ENCODE measurements at places on chromosomes 2 and 18.
A peak's percentile ranks its signal among the peaks of the same experiment; 100 is the strongest.

DNA sequence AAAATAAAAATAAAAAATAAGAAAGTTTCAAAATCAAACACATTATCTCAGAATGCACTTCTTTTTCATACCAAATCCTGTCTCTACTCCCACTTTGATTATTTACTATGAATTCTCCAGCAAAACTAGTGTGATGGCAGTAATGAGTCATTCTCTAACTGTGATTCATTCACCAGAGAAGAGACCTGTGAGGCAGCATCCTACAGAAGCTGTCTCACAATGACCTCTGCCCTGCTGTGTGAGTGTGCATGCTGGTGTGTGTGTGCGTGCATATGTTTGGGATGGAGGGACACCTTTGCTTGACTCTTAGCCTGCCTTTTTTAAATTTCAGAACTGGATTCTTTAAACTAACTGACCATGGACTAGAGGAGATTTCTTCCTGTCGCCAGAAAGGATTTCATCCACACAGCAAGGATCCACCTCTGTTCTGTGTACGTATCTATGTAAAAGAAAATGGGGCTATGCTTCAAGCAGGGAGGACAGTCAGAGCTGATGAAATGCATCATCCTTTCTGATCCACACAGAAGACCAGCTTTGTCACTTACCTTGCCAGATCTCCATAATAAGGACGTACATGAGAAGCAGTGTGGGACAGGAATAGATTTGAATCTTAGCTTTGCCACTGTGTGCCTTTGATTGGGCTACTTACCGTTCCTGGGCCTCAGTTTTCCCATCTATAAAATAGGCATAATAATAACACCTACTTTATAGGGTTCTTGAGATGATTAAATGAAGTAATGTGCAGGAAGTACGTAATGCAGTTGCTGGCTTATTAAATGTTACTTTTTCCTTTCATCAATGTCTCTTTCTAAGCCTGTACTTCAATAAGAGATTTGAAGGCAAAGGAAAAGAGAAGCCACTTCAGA, 31.2 kb downstream of the STAMBP start:
- DNase-seq: no peak

GRCh38 chr2:234401426-234401825, 95.5 kb downstream of the ARL4C start:
- DNase-seq: no peak

- DNase-seq: no peak
Measured at GRCh38 chr2:216015722-216016464, 2.5 kb upstream of the MREG start.

- no peak for DNase-seq
Measured at GRCh38 chr2:3667151-3667631, 9.2 kb downstream of the ALLC start.

DNA sequence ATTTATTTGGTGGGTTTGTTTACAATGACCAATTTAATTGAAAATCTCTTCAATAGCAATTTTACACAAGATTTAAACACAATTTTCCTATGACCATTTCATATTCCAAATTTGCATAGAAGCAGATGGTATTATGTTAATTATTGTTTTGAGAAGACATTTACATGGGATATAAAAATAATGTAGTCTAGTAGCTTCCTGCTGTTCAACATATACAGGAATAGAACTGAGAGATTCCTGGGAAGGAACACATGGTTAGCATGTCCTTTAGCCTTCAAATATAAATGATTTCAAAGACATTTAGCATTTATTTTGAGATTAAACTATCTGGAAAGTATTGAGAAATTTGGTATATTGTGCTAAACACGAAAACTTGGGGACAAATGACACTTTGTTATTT, 129.6 kb downstream of the KCNE4 start:
- DNase-seq: no peak

GRCh38 chr2:215921895-215922294, 91.5 kb downstream of the MREG start:
- no peak for DNase-seq

DNA sequence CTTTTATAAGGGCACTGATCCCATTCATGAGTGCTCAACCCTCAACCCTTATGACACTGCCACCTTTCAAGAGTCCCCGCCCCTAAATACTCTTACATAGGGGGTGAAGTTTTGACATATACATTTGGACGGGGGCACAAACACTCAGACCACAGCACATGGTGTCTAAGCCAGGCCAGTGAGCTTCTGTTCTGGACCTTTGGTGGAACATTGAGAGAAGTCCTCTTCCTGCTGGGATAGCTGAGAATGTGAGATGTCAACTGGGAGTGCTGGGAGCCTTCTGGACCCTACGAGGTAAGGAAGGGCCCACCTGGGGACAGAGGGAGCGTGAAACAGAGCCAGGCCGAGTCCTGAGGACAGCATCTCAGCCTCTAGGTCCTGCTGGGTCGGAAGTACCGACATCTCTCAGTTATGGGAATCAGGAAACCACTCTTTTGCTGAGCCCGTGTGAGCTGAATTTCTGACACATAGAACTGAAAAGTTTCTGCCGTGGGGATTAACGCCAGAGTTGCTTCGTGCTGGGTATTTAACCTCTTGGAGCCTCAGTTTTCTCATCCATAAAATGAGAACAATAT, 114.9 kb downstream of the PDCL3 start:
- DNase-seq: no peak

DNA sequence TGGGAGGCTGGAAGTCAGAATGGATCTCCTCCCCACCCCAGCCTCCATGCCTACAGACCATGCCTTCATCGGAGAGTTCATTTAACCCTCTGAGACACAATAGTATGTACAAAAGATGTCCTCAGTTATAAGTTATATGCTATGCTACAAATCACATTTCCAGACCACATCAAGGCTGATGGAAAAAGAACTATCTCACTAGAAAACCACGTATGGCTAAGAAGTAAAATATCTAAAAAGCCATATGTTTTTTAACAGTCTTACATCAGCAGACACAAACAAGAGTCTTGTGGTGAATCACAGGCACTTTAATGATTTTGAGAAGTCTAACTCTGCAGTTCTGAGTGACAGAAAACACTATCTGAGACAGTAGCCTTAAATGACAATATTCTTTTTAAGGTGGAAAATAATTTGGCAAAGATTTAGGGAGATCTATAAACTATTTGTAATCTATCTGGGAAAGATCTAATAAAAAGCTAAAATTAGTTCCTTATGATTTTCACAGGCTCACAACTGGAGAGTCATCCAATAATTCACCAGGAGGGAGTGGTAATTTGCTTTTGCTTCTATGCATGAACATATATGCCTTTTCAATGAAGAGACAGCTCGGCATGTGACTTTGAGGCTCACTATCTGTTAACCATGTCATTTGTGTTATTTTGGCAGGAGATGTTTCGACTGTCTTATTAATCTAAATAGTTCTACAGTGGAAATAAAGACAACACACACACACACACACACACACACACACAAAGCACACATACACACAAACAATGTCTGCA, 197.5 kb downstream of the IRS1 start:
- DNase-seq: no peak

DNA sequence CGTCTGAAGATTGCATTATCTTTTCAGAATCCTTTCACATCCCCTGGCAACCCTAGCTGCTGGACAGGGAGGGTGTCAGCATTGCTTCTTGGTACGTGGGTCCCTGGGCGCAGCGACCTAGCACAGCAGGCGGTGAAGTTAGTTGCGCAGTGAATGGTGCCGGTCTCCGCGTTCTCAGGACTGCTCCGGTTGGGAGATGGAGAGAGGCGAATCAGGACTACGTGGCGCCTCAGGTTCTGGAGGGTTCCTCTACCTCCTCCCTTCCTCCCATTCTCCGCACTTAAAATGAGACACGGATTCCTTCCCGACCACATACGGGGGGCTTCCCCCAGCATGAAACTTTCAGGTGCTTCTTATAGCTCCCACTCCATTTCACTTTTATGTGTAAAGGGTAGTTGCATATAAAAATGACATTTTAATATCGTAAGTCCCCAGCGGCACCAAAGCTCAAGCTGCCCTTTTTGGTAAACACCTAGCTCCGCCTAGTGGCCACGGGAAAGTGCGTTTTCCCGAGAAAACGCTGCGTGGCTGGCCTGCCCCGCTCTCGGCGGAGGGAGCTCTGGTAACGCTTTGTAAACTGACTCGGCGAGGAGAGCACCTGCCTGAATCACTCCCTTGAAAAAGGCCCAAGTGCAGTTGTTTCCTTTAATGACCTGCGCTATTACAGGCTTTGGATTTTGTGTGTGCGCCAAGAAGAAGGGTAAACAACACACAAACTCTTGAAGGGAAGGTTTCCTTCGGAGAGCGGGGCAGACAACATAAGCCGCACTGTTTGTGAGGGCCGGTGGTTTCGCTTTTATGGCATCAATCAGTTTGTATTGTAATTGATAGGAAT, 32.9 kb upstream of the INHBB start:
- DNase-seq: peak; percentile 60

GRCh38 chr18:8296886-8297616, 312.2 kb upstream of the RAB12 start:
- DNase-seq: no peak

GRCh38 chr2:51510303-51510702, 478.4 kb upstream of the NRXN1 start:
- DNase-seq: no peak

- DNase-seq: no peak
Measured at GRCh38 chr2:83006961-83007360, 1452.1 kb downstream of the SUCLG1 start.

DNA sequence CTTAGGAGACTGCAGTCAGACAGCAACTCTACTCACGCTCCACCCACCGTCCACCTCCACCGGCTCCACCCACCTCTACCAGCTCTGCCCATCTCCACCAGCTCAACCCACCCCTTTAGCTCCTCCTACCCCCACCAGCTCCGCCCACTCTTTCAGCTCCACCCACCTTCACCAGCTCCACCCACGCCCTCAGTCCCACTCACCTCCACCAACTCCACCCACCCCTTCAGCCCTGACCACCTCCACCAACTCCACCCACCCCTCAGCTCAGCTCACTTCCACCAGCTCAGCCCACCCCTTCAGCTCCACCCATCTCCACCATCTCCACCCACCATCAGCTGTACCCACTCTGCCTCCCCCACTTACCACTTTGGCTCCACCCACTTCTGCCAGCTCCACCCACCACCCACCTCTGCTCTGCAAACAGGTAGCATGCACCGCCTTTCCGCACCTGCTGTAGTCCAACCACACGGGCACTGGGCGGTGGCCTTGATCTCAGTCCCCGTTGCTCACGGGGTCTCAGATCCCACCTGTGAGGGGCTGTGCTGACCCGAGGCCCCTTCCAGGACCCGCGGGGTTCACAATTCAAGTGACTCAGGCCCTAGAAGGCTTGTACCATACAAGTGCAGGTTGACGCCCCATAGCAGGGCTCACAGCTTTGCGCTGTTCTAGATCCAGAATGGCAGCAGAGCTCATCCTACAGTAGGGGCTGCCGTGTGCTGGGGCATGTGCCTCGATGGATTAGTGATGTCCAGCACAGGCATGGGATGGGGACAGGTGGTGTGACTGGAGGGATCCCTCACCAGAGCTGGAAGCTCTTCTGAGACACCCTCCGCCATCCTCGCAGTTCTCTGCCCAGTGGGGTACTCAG, 77.2 kb upstream of the OTOS start:
- DNase-seq: no peak

DNA sequence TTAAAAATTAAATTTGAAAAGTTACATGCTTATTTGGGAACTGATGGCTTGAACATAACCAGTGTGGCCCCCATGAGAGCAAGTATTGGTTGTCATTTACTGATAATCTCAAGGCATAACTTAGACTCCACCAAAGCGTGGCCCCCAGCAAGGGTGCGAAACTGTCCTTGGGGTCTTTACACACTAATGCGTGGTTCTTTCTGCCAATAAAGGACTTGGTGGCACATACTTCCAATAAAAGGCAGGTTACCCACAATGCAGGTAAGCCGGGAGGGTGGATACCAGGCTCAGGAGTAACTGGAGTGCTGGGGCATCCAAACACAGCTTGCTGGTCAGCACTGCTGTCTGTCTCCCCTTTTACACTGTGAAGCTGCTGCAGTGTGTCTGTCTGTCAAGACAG, 278.2 kb upstream of the NCKAP5 start:
- no peak for DNase-seq

DNA sequence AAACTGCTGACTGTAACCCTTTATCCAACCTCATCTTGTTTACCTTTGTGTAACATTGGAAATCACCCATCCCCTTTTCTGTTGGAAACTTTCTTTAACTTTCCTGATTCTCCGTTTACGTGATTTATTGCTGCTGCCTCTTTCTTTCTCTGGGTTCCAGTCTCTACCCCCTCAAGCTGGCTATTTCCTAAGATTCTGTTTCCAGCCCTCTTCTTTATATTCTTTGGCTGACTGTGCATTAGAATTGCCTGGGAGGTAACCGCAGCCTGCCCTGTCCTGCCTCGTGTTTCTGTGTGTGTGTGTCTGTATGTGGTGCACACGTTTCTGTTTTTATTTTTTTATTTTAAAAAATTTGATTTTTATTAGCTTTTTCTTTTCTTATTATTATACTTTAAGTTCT, 229.2 kb downstream of the PLCL1 start:
- DNase-seq: no peak

- no peak for DNase-seq
Measured at GRCh38 chr2:223104336-223105132, 52.5 kb downstream of the KCNE4 start.

DNA sequence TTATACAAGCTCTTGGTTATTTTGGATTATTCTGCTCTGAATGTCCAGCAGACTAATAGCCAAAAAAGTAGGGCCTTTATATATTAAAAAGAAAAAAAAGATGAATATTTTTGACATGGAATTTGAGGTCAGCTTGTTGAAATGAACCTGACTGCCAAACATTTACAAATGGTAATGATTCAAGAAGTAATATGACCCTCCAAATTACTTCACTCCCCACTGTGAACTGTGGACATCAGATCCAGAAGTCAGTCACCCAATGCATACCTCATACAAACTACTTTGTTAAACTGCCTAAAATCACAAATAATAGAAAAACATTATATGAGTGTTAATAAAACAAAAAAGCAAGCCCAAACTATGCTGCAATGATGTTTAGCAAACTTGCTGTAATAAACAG, 10.0 kb downstream of the EPG5 start:
- no peak for DNase-seq

DNA sequence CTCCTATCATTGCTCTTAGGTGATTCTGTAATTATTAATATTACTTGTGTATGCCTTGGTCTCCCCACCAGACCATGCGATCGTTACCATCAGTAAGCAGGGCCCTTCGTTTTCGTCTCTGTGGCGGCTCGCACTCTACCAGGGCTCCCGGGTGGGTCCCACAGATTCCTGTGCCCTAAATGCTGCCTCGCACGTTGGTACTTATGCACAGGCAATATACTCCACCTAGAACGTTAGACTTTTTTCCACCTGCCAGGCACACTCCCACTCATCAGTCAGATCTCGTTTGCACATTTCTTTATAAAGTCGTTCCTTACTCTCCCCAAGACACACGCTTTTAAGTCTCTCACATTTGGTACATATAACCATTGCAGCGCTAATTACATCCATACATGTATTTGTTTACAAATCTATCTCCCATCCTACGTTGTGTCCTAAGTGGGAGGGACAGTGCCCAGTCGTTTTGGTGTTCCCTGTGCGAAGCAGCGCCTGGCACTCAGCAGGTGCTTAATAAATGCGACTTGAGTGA, 901 bp downstream of the FEZ2 start:
- DNase-seq: no peak

GRCh38 chr2:216073773-216074172, 7.8 kb downstream of the PECR start:
- DNase-seq: no peak

All from activated naive CD4-positive, alpha-beta T cell (primary cell).